Endothelial cell of umbilical vein (primary cell): ENCODE measurements at places on chromosomes 2 and 18. TPM values are rescaled to one million over a fixed set of nuclear protein-coding genes. Genes with fewer than 3 reads are reported as not detected.

- no peak for DNase-seq
Measured at GRCh38 chr2:167697948-167698347, 549.4 kb downstream of the STK39 start.

DNA sequence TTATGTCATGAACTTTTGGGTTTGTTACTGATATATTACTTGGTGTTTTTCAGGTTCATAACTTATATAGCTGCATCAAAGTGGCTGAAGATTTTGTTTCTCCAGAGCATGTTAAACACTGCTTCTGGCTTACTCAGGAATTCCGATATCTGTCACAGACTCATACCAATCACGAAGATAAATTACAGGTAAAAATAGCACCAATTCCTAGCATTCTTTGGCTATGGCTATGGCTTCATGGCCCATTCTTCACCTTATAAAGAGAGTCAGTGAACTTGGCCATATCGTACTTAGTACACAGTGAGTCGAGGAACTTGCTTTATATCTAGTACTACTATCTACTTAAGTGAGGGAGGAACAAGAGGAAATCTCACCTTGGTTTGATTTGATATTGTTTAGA, 49.9 kb downstream of the KDM3A start:
- no peak for DNase-seq

DNA sequence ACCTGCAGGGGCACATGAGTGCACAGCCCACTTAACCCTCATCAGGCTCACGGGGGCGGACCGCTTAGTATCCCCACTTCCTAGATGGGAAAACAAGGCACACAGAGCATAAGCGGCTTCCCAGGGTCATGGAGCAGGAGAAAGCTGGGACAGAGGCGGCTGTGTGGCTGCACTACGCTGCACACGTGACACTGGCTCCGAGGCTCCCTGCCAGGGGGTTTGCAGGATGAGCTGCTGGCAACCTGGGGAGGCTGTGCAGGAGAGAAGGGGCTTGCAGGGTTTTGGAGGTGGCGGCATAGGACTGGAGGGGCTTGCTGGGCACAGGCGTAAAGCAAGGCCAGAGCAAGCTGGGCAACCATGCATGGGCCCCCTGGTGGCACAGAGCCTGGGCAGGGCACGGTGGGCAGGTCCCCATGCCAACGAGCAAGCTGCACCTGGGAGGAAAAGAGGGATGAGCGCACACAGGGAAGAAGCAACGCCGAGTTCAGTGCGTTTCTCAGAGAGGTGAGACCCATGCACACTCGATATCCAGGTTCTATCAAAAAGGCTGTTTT, 268.6 kb downstream of the HDAC4 start:
- no peak for DNase-seq

DNA sequence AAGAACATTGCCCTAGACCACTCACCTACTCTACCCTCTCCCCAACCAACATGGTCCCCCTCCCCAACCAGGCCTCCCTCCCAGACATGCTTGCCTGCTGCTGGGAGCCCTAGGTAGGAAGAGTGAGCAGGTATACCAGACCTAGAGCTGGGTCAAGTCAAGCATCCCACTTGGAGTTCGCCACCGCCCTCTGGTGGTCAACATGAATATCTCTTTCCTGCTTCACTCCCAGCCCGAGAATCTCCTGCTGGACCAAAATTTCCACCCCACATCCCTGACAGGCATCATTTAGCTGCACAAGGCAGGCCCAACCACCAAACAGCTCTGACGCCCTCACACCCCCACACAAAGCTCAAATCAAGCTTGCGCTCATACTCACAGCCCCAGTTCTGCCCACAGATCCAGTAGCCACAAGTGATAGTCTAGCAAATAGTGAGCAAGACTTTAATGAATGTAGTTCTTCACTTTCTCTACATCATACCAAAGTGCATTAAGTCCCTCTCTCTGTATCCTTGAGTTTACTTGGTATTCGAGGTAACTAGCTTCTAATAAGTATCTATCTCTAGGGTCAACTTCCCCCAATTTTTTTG, 116.0 kb downstream of the TNS1 start:
- peak; percentile 71 for DNase-seq

DNA sequence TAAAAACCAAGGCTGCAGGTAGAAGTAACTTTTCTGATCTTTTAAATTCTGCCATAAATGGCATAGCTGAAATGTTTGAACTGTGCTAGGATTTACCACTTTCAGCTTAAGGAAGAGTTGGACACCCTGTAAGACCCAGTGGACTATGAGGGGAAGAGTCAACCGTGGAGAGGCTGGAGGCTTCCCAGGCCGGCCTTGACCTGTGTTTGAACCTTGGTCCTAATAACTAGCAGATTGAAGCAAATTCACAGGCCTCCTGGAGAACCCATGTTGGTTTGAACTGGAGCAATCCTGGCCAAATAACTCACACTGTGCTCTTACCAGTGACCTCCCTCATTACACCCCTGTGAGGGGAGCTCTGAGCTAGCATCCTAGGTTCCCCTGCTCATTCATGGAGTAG, 87.2 kb upstream of the ALPP start:
- no peak for DNase-seq

- DNase-seq = no peak
Measured at GRCh38 chr2:172791953-172792352, 56.3 kb downstream of the RAPGEF4 start.

DNA sequence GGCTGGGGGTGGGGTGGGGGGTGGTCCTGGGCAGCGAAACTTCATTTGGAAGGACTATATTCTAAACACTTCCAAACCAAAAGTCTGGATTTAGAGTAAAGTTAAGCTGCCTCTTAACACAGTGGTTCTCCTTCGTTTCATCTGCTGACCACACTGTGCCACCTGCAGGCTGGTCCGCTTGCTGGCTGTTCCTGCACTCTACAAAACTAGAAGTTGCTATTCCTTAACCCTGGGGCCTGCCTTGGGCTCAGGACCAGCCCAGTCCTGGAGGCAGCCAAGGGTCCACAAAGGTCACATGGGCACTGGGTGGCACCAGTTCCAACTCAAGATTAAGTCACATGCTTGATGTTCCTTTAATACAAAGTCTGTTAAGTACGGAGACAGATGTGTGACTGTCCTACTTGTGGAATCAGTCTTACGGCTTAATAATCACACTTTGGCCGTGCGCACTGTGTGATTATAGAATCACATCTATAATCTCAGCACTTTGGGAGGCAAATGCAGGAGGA, 195.4 kb downstream of the FAM210A start:
- DNase-seq = peak; percentile 79

- DNase-seq = no peak
Measured at GRCh38 chr2:236049981-236050380, 118.2 kb downstream of the GBX2 start.

DNA sequence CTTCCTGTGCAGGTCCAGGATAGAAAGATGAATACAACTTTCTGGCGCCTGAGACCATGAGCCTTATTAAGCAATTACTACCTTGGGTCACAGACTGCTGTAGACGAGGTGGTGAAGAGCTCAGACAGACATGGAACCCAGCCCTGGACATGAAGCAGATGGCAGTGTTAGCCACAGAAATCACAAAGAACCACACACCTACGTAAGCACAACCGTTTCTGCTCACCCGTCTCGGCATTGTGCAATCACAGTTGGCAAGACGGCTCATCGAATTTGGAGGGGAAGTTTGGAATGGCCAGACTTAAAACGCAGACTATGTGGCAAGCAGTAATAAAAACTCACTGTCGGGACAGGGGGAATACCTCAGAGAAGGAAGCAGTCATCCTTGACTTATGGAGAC, 24.3 kb upstream of the ASPRV1 start:
- no peak for DNase-seq

GRCh38 chr2:234074751-234075517, 24.4 kb downstream of the SPP2 start:
- DNase-seq = no peak

DNA sequence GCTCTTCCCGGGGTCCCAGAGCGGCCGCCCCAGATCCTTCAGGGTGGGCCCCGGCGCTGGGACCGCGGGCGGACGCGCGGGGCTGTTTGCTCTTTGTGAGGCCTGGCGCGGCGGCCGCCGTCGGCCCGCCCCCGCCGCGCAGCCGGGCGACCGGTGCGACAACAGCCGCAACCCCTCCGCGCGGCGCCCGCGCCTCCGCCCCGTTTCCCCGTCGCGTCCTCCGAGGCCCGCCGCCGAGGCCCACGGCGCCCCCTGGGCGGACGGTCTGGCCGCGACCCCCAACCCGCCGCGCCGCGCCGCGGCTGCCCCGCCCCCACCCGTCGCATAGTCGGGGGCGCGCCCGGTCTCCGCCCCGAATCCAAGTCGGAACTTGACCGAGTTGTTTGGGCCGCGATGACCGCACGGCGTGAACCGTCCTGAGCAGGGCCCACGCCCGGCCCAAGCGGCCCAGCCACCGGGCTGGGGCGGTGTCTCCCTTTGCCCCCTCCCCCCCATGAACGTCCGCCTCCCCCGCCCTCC, 448 bp downstream of the YPEL5 start:
- DNase-seq = no peak

DNA sequence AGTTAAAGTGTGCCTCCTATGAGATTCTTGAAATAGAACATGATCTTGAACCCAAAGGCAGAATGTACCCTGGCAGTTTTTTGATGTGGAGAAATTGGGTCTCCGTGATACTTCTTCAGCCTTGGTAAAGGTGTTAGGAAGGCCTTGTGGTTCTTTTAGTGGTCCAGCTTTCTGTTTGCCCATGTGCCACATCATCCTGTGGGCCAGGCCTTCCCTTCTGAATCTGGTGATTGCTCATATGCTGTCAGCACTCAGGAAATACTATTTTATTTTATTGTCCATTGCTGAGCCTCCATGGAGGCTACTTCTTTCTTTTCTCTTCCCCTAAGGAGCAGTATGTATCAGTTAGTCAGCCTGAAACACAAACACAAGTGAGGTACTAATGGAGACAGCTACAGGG, 52.9 kb downstream of the CCDC141 start:
- DNase-seq = no peak

DNA sequence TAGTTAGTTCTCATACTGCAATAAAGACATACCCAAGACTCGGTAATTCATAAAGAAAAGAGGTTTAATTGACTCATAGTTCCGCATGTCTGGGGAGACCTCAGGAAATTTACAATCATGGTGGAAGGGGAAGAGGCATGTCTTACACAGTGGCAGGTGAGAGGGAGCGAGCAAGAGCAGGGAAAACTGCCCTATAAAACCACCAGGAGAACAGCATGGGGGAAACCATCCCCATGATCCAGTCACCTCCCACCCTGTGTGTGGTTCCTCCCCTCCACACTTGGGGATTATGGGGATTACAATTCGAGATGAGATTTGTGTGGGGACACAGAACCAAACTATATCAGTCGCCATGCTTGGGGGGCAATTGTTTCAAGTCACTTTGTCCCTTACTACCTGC, 1.1 kb upstream of the SSB start:
- no peak for DNase-seq

DNA sequence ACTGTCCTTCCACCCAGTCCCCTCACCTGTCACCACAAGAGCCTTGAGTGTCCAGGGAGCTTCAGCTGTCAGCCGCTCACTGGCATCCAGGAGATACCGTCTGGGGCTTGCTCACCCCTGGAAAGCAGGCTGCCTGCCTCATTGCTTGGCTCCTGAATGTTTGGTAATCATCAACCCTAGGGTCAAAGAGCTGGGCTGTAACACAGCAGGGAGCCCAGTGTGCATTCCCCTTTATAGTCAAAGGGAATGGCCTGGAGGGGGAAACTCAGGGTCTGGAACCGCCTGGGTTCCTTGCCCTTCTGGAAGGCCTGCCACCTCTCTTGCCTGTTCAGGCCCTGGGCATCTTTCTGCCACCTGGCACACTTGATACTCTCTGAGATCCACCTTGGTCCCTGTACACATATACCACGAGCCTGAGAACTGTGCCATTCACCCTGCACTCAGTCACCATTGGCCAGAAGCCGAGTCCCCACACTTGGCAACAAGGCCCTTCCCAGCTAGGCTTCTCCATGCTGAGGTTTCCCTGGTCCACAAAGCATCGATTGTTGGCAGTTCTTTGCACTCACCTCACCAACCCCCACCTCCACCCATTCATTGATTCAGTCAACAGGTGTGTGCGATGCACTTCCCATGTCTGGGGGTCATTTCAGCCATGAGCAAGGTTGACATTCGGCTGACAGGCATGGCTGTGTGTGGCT, 35.0 kb downstream of the TPRKB start:
- DNase-seq = peak; percentile 66

PRR30 gene
- total RNA-seq = not detected in 2 replicates

TMEM247 gene
- total RNA-seq = not detected in 2 replicates

SCG2 gene
- not detected in 2 replicates for total RNA-seq

CCDC85A gene
- 10.4 and 16.9 TPM in 2 replicates for total RNA-seq

C2orf68 gene
- 23.0 and 27.4 TPM in 2 replicates for total RNA-seq

PXDN gene
- 248 and 308 TPM in 2 replicates for total RNA-seq
